Right renal pelvis (tissue), 4 donors: ENCODE measurements at places on chromosomes 5 and 9.

DNA sequence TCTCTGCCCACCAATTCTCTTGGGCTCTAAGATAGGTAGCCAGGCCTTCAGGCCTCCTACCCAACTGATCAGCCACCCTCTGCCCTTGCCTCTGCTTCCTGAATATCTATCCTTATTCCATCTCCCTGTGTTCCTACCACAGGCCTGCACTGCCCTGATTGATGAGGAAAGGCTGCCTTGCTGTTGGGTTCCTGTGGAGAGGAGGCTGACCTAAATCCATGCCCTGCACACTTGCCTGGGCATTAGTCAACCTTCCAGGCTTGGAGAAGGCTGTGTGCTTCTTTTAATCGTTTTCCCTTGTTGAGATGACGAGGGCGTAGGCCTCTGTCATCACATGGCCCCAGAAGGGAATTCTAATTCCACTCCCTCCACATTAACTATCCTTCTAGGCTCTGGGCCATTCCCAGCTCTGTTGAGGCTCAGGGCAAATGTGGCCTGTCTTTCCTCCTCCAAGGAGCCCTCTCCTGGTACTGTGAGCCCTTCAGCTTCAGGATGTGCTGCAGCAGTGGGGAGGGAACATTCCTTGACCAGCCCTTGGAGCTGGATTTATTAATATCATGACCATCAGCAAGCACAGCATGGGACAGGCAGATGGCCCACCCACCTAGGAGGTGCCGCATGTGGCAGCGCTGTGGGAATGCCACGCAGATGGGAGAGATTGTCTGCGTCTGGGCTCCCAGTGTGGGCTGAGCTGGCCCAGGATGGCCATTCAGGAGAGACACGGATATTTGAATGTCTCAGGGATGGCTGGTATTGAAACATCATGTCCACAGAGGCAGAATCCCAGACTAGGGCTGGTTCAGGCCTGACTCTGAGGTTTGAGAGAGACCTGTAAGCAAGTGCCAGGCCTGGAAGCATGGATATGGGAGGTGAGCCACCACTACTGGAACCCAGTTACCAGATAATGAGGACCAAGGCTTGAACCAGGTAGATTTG is 40.9 kb downstream of the ANGPTL2 start:
- DNase-seq, result no peak

- no peak for DNase-seq
Measured at GRCh38 chr5:98604301-98604700, 169.2 kb upstream of the RGMB start.

DNA sequence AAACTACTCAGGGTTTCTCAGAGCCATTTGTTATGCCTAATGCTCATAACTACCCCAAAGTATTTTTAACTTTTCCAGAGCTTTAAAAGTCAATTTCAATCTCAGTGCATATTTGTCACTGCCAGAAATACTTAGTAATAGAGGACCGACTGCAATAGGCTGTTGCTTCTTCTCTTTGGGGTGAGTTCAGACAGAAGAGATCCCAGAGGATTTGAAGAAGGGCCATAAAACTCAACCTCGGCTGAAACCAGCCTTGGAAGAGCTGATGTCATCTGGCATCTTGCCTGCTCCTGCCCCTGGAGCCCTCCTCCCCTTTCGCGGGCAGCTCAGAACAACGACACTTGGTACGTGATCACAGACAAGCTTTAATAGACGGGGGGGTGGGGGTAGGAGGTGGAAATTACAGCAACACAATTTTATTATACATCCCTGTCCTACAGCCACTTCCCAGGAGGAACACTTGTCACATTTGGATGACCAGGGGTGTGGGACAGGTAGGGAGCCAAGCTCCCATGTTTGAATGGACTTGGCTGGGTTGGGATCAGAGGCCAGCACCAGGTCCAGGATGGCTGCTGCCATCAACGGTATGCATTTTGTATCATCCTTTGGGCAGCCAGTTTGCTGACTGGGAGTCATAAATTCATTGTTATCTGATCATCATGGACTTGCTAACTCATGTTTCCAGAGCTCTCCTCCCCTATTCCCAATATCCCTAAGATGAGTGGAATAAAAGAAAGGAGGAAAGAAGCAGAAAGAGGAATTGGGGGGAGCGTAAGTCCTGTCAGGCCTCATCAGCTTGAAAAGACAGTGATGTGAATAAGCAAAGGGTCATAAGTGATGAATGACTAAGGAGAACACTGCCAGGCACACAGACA is 186.6 kb upstream of the PANK3 start:
- DNase-seq, result peak; percentile 26

DNA sequence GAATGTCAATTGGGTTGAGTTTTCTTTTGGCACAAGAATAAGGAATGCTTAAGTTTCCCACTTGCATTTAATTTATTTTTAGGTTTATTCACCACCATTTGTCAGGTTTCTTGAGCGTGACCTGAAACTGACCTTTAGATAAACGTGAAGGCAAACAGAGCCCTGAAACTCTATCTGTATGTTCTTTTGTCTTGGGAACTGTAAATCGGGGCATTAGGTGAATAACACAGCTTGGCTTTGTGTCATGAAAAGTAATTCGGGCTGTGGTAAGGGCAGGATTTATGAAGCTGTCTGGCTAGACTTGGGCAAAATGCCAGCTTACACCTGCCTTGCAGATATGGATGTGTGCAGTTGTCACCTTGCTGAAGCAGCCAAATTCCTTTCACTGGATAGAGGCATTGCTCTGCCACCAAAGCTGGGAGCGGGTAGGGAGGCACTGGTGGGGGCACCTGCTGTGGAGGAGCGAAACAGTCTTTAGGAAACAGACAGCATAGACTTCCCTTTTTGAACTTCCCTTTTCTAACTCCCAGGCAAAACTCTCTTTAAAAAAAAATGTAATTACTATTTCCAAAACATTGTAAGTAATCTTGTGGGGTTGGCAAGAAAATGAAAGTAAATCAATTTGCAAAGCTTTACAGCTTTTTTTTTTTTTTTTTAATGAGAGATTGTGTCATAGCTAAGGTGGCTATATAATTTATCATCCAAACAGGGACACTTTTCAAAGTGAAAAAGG is 545.2 kb downstream of the CSNK1G3 start:
- peak; percentile 44 for DNase-seq

DNA sequence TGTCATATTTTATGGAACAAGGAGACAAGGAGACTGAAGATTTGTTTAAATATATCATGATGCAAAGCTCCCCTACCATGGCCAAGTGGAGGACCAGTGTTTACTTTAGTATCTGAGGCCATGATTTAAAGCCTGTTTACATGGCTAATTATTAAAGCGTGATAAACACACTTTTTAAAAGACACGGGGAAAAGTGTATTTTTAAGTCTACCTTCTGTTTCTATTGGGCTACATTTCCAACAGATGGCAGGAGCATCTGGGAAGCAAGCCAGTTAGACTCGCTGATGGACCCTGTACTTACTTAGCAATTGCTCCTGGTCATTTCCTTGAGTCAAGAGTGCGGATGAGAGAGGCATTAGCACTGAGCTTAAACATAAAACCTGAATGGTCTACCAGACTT is 480.3 kb upstream of the SEMA6A start:
- DNase-seq, result no peak

DNA sequence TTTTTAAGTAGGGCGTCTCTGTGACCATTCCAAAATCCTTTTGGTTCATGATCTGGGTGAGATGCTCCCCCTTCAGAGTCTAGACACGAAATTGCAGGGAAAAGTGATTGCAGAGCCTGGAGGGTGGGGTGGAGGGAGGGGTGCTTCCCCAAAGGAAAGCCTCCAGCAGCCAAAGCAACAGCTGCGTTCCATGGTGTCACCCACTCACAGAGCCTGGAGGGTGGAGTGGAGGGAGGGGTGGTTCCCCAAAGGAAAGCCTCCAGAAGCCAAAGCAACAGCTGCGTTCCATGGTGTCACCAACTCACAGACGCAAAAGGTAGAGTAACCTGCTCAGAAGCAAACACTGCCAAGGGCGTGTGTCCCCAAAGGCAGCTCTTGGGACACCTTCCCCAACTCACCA is 22.6 kb downstream of the SLC6A18 start:
- no peak for DNase-seq

GRCh38 chr5:131225282-131225974 is 38.4 kb upstream of the CDC42SE2 start:
- DNase-seq, result no peak

- DNase-seq, result no peak
Measured at GRCh38 chr9:19624519-19624918, 164.3 kb downstream of the SLC24A2 start.

DNA sequence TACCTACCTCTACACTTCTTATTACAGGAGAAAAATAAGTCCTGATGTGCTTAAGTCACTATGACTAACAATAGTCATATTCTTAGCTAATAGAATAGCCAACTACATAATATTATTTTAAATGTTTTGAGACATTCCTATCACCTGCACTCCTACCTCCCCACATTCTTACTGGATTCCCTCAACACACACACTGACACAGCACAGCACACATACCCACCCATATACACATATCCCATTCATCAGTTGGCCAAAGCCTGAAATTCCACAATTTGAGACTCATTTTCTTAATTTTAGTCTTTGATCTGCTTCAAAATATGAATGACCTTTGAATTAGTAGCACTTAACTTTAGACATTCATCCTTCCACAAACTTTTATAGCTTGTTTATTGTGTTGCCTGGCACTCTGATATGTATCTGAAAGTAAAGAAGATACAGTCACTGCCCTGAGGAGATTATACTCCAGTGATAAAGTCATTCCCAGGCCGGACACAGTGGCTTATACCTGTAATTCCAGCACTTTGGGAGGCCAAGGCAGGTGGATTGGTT is 168.3 kb upstream of the RASA1 start:
- DNase-seq, result no peak

GRCh38 chr9:136710543-136710942 is 1.8 kb upstream of the DIPK1B start:
- no peak for DNase-seq

DNA sequence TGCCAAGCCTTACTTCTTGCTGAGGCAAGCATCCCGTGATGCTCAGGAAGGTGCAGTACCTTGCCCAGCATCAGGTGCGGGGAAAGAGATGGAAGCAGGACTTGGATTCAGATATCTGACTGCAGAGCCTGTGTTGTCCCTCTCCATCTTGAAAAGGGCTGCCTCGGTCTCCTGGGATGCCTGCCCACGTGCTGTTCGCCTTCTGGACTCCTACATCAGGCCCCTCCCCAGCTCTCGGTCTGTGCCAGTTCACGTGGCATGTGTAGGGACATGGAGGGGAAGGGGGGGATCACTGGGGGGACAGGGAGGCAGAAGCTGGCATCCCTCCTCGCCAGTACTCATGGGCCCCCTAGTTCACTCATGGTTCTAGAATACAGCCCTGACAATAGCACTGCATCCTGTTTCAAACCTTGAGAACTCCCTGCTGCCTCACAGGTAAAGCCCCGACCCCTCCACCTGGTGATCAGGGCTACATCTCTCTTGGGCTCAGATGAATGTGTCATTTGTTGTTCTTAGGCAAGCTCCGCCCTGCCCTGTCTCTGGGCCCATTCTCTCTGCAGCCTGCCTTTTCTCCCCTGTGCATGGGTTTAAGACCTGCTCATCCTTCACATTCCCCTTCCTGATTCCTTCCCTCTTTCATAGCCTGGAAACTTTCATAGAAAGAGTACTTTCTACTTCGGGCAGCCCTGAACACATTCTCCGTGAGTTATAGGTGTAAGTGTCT is 38.9 kb upstream of the SLC25A51 start:
- DNase-seq, result no peak

- no peak for DNase-seq
Measured at GRCh38 chr9:8655071-8655470, 855.5 kb upstream of the DMAC1 start.

DNA sequence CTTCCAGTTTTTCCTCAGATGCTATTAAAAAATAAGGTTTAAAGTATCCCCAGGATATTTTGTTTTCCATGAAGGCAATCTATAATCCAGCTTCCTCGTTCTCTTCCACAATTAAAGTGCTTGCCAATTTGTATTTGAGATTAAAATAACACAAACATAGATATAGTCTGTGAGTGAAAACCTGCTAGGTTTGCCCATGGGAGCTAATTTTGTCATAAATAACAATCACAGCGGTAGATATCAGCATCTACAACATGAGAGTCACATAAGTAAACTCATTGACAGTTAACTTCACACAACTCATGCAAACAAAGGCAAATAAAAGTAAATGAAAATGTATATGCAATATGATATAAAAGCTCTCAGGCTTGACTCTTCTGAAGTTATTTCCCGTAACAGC is 29.2 kb upstream of the RASGRF2 start:
- no peak for DNase-seq

GRCh38 chr5:135930029-135930948 is 24.5 kb downstream of the LECT2 start:
- DNase-seq, result peak; percentile 28

DNA sequence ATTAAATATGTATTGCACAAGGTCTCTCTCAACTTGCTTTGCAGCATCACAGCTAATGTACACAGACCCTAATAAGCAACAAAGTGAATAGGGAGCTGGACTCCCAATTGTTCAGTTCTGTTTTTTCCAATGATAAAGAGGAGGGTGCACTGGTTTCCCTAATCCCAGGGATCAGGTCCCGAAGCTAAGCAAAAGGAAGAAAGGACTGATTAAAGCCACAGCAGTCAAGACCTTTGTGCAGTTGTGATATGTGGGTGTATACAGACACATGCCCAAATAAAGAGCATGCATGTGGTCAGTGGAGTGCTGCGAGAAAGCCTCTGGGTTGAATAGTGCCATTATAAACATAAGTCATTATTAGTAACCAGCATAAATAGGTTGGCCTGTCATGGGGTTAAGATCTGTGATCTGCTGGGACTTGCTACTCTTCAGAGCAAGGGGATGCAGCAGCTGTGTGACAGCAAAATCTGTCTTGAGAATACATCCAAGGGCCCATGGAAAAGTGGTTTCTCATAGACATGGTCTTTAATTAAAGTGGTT is 1863.1 kb upstream of the WWC1 start:
- no peak for DNase-seq

DNA sequence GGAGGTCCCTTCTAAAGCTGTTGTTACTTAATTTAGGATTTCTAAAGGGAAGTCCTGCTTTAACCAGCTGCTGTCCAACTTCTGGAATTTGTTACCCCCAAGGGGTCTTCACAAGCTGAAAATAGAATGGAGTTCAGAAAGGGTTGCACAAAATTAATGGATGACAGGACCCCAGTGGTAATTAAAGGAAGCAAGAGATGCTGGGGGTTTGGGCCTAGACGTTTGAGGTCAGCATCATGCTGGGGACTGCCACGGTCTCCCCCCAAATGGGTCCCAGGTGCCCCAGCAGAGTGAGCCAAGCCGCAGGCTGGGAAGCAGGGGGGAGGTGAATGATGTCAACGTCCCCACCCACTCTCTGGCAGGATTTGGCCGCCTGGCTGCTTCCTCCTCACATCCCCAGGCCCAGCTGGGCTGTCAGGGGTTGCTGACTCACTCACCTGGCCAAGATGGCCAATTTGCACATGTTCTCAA is 97.5 kb upstream of the ARAP3 start:
- no peak for DNase-seq

- no peak for DNase-seq
Measured at GRCh38 chr5:54146916-54147315, 163.5 kb downstream of the ARL15 start.

- no peak for DNase-seq
Measured at GRCh38 chr5:62206150-62206829, 99.7 kb upstream of the KIF2A start.
